ENCODE measurements at places on chromosomes 7 and 10.
A peak's percentile ranks its signal among the peaks of the same experiment; 100 is the strongest.

- DNase-seq: no peak
Measured at GRCh38 chr7:188727-189500, 3.5 kb upstream of the FAM20C start.

- DNase-seq: no peak
Measured at GRCh38 chr7:67438198-67438882, 441.7 kb downstream of the TYW1 start.

DNA sequence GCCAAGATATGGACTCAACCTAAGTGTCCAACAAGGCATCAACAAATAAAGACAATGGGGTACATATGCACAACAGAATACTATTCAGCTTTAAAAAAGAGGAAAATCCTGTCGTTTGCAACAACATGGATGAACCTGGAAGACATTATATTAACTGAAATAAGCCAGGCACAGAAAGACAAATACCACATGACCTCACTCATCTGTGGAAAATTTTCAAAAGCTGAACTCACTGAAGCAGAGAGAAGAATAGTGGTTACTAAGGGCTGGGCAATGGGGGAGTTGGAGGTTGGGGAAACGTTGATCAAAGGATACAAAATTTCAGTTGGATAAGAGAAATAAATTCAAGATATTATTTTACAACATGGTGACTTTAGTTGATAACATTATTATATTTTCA lies 221.4 kb upstream of the PITRM1 start:
- DNase-seq: no peak

DNA sequence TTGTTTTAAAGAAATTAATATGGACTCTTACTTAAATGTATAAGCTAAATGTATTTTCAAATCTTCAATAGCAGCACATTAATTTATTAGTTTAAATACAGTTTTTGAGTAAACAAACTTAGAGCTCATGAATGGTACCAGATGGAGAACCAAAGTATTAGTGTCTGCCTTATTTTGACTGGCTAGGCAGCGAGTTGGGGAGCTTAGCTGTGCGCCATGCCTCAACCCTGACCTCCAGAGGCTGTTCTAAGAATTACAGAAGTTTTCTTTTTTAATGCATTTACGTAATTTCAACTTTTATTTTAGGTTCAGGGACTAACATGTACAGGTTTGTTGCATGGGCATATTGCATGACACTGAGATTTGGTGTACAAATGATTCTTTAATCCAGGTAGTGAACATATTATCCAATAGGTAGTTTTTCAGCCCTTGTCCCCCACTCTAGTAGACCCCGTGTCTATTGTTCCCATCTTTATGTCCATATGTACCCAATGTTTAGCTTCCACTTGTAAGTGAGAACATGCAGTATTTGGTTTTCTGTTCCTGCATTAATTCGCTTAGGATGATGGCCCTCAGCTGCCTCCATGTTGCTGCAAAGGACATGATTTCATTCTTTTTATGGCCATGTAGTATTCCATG lies 166.8 kb downstream of the IQUB start:
- no peak for DNase-seq

DNA sequence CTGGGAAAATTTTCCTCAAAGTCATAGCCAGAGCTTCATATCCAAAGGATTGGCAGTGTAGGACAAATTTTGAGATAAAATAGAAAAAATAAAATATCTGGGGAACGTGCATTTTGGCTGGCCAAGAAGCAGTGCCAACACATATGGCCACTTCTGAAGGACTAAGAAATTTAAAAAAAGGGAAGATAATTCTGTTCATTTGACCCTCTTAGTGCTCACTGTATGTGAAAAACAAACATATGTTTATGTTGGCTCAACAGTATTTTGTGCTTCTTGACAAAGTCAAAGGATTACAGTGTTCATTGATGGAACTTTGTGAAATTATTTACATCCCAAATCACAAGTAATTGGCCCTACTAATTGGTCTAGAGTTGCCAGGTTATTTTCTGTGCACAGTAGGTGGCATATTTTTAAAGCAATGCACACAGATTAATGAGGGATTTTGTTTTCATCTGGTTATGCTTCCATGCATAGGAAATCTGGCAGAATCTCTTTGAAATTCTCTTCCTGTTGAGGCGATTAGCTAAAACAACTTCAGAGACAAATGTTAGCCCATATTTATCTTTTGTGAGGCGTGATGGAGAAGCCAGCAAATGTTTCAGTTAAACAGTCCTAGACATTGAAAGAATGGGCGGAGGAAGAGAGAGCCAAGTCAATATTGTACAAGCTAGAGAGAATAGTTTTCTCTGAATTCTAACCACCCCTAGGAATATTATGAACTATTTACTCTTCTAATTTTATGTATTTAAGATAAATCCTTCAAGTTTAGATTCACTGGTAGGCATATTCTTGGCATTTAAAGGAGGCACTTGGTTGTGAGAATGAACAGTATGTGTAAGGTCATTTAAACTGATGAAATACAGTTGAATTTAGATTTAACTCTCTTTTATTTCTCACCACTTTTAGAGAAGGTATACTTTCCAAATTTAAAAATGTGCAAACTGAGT lies 237.7 kb upstream of the MBL2 start:
- DNase-seq: no peak

DNA sequence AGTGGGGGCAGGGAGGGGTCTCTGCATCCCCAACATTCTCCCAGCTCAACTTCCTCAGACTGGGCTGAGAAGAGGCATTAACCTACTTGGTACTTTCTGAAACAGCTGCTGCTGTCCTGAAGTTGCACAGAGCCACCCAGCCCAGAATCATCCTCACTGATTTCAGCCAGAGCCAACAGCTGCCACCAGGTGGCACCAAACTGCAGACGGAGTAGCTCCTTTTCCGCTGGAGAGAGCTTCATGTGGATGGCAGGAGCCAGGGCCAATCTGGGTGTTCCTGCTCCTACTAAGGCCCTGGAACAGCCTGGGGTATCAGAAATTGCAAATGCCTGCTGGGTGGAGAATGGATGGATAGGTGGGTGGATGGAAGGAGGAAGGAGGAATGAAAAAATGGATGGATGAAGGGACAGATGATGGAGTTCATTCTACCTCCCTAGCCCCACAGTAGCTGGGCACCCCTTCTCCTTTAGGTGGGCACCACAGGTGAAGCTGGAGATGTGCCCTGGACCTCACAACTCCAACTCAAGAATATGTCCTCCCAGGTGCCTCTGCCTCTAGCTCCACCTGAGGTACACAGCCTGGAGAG lies 11.8 kb upstream of the DRGX start:
- peak; percentile 51 for DNase-seq
